ENCODE measurements at places on chromosomes 12 and 14.
A peak's percentile ranks its signal among the peaks of the same experiment; 100 is the strongest.

- DNase-seq, result no peak
Measured at GRCh38 chr14:89158701-89159100, 258.3 kb downstream of the FOXN3 start.

DNA sequence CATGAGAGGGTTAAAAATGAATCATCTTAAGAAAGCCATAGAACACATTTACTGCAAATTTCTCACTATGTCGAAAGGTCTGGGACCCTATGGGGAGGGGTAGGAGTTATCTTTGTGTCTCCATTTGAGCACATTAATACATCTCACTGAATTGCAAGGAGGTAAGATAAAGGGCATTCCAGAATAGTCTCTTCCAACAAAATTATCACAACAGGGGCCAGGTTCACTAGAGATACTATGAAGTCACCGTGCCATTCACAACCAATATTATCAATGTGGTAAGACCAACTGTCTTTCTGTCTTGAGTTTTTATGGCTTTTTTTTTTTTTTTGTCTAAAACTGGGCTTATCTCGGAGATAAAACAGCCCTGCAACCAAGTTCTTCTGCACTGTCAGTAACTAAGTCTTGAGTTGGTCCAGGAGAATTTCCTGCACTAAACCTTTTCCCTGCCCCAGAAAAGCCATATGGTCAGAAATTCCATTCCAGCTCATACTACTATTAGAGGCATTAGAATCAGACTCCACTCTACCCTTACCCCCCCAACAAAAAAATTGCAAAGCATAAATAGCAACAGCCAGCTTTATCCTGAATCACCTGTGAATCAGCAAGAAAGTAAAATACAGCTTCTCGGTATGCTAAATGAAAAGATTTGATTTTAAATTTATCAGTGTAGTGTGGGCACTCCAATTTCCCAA is 79.7 kb downstream of the PTPRR start:
- DNase-seq, result no peak

- DNase-seq, result no peak
Measured at GRCh38 chr14:37900561-37900960, 305.1 kb downstream of the TTC6 start.

- DNase-seq, result no peak
Measured at GRCh38 chr14:38047195-38047902, 160.4 kb upstream of the SSTR1 start.

DNA sequence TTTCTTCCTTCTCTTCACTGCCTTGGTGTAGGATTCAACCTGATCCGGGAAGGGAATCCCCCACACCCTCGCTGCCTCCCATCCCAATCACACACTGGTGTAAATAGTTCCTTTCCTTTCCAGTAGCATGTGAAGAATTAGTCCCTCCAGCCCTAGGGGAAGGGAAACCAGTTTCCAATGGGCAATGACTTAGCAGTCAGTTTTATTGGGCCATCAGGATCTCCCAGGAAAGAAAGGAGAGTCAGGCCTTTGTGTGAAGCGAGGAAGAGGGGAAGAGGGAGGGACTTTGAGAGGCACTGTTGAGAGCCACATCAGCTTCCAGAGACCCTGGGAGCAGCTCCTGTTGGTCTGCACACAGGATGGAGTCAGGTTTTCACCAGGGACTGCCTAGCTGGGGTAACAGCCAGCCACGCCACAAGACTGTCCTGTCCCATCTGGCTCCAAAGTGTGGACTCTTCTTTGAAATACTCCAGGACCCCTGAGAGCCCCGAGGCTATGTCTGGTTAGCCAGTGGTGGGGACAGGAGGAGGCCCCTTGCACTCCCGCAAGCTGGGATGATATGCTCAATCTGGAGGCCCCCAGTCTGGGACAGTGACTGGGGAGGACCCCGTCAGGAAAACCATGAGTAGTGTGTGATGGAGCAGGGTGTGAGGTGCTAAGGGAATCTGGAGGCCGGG is 27.9 kb downstream of the MOAP1 start:
- no peak for DNase-seq

DNA sequence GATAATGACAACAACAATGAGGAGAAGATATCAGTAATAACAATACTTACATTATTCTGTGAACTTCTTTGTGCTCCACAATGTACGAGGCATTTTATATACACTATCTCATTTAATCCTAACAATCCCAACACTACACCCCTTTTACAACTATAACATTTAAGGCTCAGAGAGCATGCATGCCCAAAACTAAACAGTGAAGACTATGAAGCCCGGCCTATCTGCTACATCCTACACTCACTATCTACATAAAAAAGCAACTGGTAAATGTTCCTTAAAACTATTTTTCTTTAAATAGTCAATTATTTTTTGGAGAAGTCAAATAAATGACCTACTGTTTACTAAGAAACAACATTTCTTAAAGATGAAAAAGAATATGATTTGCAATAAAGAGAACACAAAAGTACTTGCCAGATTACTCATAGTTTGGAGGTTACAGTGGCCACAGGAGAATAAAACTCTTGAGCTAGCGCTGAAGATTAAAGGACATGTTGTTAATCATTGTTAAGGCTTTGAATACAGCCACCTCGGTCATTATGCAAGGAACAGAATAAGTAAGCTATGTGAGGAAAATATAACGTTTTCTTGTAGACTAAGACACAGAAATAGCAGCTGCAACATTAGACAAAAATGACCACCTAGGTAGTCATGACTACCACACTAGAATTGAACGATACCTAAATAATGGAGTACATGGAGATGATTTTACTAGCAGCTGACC is 56.7 kb downstream of the EPS8 start:
- DNase-seq, result no peak

DNA sequence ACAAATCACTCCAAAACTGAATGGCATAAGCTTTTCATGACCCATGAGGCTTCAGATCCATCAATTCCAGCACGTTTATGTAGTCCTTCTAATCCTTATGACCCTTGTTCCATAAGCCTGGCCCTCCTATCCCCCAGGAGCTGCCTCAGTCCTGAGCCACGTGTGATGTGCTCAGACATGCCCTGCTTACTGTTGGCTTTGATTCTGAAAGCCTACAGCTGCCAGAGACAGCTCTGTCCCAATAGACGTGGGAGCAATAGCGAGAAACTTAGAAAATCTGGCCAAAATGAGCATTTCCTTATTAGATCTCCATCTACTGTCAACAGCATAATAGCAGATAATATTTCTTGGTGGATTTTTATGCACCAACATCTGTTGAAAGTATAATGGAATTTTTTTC is 33.2 kb downstream of the DUSP6 start:
- DNase-seq, result no peak

DNA sequence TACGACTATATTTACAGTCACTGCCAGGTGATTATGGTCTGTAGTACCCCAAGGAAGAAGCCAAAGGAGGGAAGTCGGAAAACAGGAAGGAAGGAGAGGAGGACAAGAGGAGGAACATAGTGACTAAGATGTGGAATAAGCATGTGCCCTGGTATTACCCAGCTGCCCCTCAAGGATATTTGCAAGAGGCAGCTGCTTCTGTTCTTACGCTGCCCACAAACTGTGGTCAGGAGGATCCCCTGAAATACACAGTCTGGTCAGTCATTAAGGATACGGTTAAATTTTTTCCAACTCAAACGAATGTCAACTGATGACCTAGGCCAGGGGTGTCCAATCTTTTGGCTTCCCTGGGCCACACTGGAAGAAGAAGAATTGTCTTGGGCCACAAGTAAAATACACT is 126.5 kb downstream of the CMAS start:
- no peak for DNase-seq

GRCh38 chr14:32697114-32697513 is 241.6 kb upstream of the NPAS3 start:
- no peak for DNase-seq

DNA sequence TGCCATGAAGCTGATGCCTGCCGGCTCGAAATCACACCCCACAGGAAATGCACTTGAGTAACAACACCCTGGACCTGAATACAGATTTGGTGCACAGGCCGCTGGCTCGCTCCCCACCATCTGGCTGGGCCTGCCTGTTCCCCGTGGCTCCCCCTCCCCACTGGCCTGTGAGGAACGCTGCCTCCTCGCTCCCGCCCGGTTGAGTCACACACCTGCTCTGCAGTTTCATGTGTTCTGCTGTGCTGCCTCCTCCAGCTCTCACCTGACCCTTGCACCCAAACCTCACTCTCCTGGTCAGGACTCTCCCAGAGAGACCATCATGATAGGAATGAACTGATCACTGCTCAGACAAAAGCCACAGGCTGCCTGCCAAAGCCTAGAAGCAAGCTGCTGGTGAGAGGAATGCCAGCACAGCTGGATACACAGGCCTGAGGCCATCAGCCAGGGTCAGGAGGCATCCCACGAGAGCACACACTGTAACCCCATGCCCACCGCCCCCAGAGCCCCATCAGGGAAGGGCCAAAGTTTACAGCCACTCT is 3.8 kb upstream of the SIVA1 start:
- peak; percentile 86 for DNase-seq

DNA sequence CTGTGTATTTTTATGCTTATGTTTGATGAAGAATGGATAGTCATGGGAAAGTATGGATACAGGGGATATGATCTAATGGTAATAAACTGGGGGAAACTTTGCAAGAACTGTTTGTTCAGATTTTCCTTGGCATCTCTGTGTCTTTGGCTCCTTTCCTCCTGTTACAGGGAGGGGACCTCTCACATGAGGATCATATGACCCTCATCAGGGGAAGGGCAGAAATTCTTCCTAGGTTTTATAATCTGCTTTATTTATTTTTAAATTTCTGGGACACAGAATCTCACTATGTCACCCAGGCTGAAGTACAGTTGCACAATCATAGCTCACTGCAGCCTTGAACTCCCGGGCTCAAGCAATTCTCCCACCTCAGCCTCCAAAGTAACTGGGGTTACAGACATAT is 526.5 kb downstream of the CCER1 start:
- no peak for DNase-seq

DNA sequence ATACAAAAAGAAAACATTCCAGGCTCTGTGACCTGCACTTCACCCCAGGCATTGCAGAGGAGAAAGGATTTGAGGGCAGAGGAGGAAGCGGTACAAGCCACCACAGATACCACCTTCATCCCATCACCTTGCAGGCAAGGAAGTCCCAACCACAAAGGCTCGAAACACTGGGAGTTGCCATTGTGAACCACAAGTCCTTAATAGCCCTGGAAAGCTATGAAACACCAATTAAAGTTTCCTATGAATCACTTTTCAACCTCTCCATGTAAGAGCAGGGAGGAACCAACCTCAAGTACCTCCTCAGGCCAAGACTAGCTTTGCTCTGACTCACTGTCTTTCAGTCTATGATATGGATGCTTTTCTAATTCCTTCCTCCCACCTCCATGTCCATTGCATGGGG is 27.0 kb downstream of the MAP3K9 start:
- no peak for DNase-seq

- no peak for DNase-seq
Measured at GRCh38 chr12:89636052-89636775, 72.4 kb downstream of the ATP2B1 start.

DNA sequence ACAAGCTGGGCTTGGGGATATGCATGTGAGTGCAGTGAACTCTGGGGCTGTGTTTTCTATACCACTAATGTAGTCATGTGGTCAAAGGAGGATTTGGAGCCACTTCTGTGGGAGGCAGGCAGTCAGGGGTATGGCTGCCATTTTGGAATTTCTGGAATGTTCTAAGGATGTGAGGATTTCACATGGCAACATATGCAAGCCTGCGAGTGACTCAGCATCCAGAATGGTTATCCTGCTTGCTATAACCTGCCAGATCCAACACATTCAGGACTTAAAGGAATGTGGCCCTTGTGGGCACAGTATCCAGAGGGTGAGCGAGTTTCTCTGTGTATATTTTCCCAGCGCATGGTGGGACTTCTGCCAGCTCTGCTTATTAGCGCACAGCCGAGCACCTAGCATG is 249.2 kb upstream of the PWP1 start:
- DNase-seq, result no peak

DNA sequence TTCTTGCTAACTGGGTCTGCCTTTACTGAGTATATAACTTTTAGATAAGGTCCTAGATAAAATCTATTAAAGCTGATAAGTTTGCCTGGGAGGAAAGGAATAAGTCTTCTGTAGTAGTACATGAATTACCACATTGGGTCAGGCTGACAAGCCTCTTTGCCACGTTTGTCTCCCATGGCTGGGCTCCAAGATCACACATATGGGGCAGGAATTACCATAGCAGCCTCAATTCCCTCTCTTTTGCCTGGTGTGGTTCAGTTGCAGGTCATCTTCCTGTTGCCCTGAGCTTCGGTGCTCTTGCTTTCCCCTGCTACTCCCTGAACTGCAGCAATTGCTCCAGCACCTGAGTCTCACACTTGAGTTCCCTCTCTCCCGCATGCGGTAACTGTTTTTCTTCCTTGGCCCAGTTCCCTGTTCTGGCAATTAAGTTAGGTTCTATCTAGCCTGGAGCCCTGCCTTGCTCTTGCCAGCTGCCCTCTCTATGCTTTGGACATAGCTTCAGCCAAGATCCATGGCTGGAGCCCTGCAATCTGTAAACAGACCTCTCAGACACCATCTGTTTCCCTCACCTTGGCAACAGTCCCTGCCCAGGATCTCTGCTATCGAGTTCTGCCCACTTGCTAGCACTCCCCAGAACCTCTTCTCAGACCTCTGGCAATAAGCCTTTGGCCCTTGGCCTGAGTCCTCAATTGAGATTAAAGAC is 5.8 kb upstream of the GLT8D2 start:
- DNase-seq, result no peak

GRCh38 chr12:105548626-105549025 is 218.1 kb downstream of the C12orf75 start:
- no peak for DNase-seq

DNA sequence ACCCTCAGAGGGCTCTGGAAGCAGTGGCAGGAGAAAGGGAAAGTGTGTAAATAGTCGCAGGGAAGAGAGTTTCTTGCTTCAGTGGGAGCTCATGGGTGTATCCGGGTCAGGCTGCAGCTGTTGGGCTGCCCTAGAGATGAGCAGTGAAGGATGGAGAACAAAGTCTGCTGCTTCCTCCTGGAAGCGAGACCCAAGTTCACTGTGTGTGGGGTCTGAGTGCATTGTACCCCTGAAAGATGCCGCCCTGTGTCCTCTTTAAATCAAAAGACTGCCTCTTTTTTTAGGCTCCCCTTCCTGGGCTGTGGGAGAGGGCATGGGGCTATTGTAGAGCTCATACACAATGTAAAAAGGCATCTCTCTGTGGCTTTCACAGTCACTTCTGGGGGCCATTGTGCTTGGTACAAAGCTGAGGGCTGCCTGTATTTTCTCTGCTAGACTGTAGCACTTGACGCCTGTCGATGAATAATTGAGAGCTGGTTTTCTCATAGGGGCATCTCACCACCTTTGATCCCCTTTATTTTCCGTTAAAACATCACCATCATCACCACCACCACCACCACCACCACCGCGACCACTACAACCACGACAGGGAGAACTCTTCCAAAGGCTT is 16.7 kb downstream of the CHST11 start:
- peak; percentile 75 for DNase-seq
